T-helper 17 cell (primary cell): ENCODE measurements at places on chromosomes 2 and 18. TPM values are rescaled to one million over a fixed set of nuclear protein-coding genes. Genes with fewer than 3 reads are reported as not detected.

DNA sequence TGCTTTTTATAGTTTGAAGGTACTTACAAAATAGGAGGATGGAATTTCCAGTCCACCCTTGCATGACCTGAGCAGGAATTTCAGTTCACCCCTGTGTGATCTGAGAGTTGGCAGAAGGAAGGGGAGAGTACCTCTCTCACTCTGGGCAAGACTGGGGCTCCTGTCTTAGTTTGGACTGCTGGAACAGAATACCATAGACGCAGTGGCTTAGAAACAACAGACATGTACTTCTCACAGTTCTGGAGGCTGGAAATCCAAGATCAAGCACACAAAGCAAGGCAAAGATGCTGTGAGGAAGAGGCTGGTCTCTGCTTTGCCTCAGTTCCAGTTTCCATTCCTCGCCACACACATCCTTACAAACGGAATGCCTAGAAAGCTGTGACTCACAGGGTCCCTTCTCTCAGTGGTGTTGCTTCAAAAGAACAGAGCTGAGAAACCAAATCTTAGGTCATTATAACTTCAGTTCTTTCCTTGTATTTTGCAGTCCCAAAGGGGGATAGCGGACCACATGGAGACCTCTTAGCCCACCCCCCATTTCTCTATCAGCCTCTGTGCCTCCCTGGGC, 108.8 kb upstream of the HAAO start:
- no peak for DNase-seq
- no peak overlapping the region for H3K4me3 ChIP-seq
- H3K27ac ChIP-seq: no peak overlapping the region

DNA sequence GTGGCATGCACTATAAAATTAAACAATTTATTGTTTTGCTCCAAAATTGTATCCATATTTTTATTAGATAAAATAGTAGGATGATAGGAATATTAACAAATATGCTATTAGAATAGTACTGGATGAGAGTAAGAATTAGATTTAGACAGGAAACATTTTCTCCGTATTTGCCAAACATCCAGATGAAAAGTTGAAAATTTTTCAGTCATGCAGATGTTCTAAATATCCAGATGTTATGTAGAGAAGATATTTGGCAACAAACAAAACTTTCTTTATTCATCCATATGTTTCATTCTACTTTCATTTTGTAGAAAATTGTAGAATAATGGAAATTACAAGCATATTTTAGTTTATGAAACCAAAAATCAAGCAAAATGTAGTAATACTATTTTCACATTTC, 45.2 kb upstream of the NEUROD1 start:
- DNase-seq: no peak
- no peaks in the 10 kb centered on the region for H3K4me1 ChIP-seq
- peaks cover 16% of the 10 kb centered on the region for H3K27me3 ChIP-seq
- H3K4me3 ChIP-seq: no peak overlapping the region
- no peaks in the 10 kb centered on the region for H3K36me3 ChIP-seq

GRCh38 chr2:98346311-98347236, at the start of gene CNGA3:
Gene CNGA3, plus strand, starts transcription at chr2:98346456. Its CDS starts 23,520 bp downstream, at chr2:98369976.
- peak within 1 kb of the TSS; percentile 67 for H3K4me3 ChIP-seq
- DNase-seq: no peak
- H3K4me1 ChIP-seq: peaks cover 5% of the 10 kb centered on the region

DNA sequence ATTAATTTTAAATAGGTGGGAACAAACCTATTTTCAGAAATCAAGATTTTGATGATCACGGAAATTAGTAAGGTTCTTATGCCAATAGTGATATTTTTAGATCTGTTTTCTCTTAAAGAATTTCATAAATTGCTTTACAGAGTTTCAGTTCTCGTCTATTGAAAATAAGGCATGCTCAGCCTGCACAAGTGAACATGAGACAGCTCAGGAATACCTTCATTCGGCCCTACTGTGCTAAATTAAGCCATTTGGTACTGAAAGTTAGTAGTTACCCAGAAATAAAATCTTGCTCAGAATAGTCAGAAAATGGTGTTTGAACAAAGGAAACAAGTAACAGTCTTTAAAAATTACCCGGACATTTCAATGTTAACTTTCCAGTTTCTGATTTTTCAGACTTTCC, 60.4 kb downstream of the DLGAP1 start:
- H3K36me3 ChIP-seq: no peaks in the 10 kb centered on the region
- no peak overlapping the region for H3K4me3 ChIP-seq
- no peak overlapping the region for H3K27ac ChIP-seq

DNA sequence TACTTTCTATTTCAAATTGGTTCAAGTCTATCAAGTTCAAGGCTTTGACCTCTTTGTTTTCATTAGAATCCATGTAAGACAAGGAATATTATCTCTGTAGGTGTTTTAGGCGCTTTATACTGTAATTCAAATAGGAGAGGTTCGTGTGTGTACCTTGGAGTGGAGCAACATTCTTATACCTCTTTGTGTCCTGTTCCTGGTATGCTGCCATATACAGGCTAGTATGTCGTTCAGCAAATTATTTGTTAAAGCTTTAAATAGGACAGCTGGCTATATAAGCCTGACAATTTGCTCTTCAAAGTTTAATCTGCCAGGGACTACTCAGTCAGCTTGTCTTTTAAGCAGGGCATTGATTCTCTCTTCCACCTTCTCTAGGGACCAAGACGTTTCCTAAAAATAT, 31.1 kb upstream of the SPAG16 start:
- H3K4me3 ChIP-seq: no peak overlapping the region
- no peaks in the 10 kb centered on the region for H3K4me1 ChIP-seq
- no peak for DNase-seq
- H3K27me3 ChIP-seq: peaks cover 54% of the 10 kb centered on the region
- no peaks in the 10 kb centered on the region for H3K36me3 ChIP-seq
- no peak overlapping the region for H3K27ac ChIP-seq

GRCh38 chr2:101223814-101224231, 28.9 kb upstream of the CNOT11 start:
- H3K27me3 ChIP-seq: no peaks in the 10 kb centered on the region
- no peak overlapping the region for H3K4me3 ChIP-seq
- H3K36me3 ChIP-seq: no peaks in the 10 kb centered on the region
- peak; percentile 8 for DNase-seq
- H3K27ac ChIP-seq: peak overlapping the region; percentile 27

GRCh38 chr2:159187106-159187505, 99.4 kb downstream of the WDSUB1 start:
- no peaks in the 10 kb centered on the region for H3K27me3 ChIP-seq
- no peak overlapping the region for H3K4me3 ChIP-seq
- peaks cover 2% of the 10 kb centered on the region for H3K36me3 ChIP-seq
- no peak for DNase-seq

GRCh38 chr18:58429442-58429841, 199.4 kb downstream of the ALPK2 start:
- DNase-seq: no peak
- H3K4me1 ChIP-seq: peaks cover 8% of the 10 kb centered on the region
- no peak overlapping the region for H3K27ac ChIP-seq
- H3K36me3 ChIP-seq: peaks cover 2% of the 10 kb centered on the region

DNA sequence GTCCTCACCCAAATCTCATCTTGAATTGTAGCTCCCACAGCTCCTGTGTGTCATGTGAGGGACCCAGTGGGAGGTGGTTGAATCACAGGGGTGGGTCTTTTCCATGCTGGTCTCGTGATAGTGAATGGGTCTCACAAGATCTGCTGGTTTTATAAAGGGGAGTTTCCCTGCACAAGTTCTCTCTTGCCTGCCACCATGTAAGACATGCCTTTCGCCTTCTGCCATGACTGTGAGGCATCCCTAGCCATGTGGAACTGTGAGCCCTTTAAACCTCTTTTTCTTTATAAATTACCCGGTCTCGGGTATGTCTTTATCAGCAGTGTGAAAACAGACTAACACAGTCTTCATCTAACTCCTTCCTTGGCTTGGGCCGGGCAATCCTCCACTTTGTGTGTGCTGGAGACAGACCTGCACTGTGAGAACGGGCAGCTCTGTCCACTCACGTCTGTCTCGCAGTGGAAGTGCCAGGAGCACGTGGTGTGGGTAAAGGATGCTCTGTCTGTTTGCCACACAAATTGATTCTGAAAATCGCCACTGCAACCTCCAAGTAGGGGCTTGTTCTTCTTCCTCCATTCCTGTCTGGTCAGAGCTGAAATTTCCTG, 47.6 kb upstream of the OTOS start:
- H3K27ac ChIP-seq: no peak overlapping the region
- H3K27me3 ChIP-seq: peaks cover 66% of the 10 kb centered on the region
- no peak overlapping the region for H3K4me3 ChIP-seq
- DNase-seq: no peak
- peaks cover 2% of the 10 kb centered on the region for H3K36me3 ChIP-seq
- no peaks in the 10 kb centered on the region for H3K4me1 ChIP-seq

- DNase-seq: no peak
- peak overlapping the region; percentile 95 for H3K4me3 ChIP-seq
- H3K27ac ChIP-seq: peak overlapping the region; percentile 91
- H3K36me3 ChIP-seq: no peaks in the 10 kb centered on the region
- H3K4me1 ChIP-seq: peaks cover 11% of the 10 kb centered on the region
Measured at GRCh38 chr2:201644001-201644400, 698 bp upstream of the TMEM237 start.

Gene SERPINB10
- not detected for total RNA-seq

Gene IKZF2
- total RNA-seq: 11.9 TPM
